Stimulated activated CD4-positive, alpha-beta T cell treated with anti-CD3 and anti-CD28 coated beads, TNF-alpha, amount 100 ng/mL, for 24 hours (primary cell): ENCODE measurements at places on chromosomes 3 and 15.

- DNase-seq: no peak
These were observed 9.3 kb downstream of the GALNT15 start for GRCh38 chr3:16183601-16184270.

DNA sequence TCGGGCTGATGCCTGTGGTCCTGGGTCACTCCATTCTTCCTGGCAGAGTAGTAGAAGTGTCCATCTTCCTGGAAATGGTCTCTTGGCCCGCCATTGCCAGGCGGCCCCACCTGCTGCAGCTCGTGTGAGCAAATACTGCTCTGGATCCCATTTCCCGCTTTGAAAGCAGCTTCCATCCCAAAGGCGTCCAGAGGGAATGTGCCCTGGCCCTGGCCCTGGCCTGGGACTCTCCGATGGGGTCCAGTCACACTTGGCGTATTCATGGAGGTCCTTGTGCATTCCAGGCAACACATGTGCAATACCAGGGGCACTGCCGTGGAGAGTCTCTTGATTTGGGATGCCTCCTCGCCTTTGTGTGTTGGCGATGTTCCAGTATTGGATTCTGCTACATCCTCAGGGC is 111.1 kb downstream of the SNRPN start:
- DNase-seq: no peak

GRCh38 chr3:48422272-48422671 is 7.6 kb downstream of the PLXNB1 start:
- no peak for DNase-seq

GRCh38 chr3:127822682-127823425 is 539 bp upstream of the MGLL start:
- no peak for DNase-seq

- DNase-seq: no peak
These were observed 11.3 kb upstream of the MANF start for GRCh38 chr3:51373658-51374421.

GRCh38 chr15:66592505-66593218 is 26.9 kb upstream of the LCTL start:
- no peak for DNase-seq

GRCh38 chr3:150303768-150304167 is 104.3 kb upstream of the TSC22D2 start:
- no peak for DNase-seq

DNA sequence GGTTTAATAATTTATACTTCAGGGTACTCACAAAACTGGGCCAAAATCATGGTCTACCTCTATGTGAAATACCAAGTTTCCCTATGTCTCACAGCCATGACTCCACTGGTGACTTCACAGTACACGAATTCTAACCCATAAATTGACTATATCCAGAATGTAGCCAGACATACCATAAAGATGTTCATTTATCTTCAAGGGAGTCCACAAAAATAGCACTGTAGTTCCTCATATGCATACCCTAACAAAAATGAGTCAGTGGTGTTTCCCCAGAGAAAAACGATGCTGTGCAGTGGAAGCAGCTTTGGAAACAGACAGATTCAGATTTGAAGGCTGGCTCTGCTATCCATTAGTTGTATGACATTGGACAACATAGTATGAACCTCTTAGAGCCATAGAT is 438.8 kb downstream of the FHIT start:
- DNase-seq: no peak

GRCh38 chr3:178109691-178110090 is 426.5 kb upstream of the KCNMB2 start:
- DNase-seq: no peak

DNA sequence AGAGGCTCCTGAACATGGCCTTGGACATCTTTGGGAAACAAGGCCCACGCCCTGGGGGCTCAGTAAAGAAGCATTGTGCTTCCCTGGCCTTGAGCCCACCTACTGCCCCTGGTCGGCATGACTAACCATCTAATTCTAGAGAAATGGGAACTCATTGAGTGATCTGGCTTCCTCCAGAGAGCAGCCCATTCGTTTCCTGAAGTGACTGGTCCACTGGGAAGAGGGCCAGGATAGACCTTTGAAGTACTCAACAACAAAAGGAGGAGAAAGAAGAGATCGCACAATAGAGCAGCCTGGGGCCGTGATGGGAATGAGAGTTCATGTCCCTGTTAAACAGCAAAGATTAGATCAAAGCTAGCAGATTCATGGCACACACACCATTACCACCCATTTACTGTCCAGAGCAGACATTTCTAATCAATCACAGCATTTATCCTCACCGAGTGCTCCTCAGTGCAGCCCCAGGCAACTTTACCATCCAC is 514.4 kb upstream of the PROK2 start:
- DNase-seq: no peak

GRCh38 chr3:7700977-7701376 is 800.6 kb upstream of the LMCD1 start:
- DNase-seq: no peak

DNA sequence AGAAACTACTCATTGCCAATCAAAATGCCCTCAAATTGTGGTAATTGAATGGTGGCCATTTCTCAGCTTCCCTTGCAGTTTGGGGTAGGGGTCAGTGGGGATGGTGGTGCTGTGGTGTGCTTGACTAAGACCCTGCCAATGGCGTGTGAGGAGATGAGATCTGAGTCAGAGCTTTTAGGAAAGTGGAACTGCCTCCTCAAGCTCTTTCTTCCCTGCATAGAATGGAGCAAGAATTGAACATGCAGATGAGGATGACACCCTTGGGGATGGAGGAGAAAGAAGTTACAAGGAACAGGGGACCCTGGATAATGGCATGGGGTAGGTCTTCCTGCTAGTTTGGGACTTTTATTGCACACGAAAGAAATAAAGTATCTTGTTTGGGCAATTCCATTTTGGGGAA is 188.0 kb downstream of the PEX5L start:
- no peak for DNase-seq

- DNase-seq: no peak
These were observed 160.4 kb upstream of the CFAP20DC start for GRCh38 chr3:59210260-59210659.

GRCh38 chr3:54634122-54634469 is 293.8 kb downstream of the LRTM1 start:
- DNase-seq: no peak

- no peak for DNase-seq
These were observed 627.2 kb downstream of the ZIC1 start for GRCh38 chr3:148036331-148036876.

- no peak for DNase-seq
These were observed 65.4 kb downstream of the IQCH start for GRCh38 chr15:67319961-67320360.

- DNase-seq: no peak
These were observed 356.0 kb upstream of the RBMS3 start for GRCh38 chr3:28924744-28925360.

DNA sequence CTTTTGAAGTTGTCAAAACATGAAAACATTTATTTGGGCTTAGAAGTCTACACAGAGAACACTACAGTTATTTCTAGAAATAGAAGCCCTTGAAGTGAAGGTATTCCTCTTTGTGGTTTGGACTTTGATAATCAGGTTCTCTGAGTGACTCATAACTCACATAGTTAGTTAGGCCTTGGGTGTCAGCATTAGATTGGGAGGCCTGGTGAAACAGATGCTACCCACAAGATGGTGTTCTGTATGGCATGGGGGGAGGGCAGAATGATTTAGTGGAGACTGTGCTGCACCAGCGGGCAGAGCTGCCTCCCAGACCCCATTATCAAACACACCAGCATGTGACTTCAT is 108.9 kb upstream of the ETV5 start:
- no peak for DNase-seq

GRCh38 chr15:99480016-99480810 is 85.6 kb upstream of the MEF2A start:
- no peak for DNase-seq

DNA sequence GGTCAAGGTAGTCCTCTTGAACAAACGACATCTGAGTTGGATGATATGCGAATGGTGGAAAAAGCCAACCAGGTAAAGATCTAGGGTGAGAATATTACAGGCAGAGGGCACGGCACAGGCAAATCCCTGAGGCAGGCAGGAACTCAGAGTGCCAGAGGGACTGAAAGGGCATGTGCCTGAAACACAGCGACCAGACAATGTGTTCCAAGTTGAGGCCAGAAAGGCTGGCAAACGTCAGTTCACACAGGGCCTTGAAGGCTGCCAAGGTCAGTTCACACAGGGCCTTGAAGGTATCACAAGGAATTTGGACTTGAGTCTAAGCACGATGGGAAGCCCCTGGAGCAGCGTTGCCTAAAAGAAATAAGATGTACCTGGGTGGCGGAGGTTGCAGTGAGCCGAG is 20.1 kb downstream of the HES1 start:
- no peak for DNase-seq

DNA sequence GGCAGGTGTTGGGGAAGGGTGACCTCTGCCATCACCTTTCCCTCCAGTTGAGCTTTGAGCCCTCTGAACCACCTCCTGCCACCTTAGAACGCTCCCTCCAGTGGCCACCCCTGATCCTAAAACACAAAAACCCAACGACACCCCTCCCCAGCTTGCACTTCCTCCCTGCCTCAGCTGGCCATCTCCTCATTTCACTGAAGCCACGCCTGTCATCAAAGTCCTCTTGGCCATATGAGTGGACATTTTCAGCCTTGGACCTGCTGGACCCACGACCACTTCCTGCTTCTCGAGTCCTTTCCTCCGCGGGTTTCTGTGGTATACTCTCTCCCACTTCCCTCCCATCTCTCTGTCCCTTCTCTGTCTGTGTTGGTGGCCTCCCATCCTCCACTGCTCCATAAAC is 48.5 kb upstream of the NR2C2 start:
- no peak for DNase-seq

DNA sequence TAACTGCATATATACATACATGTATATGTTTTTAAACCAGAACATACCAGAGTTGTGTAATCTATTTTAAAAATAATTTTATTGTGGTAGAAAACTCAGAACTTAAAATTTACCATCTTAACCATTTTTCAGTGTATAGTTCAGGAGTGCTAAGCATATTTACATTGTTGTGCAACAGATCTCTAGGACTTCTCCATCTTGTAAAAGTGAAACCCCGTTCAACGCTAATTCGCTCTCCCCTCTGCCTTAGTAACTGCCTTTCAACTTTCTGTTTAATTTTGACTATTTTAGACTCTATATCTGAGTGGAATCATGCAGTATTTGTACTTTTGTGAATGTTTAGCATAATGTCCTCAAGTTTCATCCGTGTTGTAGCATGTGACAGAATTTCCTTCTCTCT is 51.8 kb upstream of the SSR3 start:
- DNase-seq: no peak

DNA sequence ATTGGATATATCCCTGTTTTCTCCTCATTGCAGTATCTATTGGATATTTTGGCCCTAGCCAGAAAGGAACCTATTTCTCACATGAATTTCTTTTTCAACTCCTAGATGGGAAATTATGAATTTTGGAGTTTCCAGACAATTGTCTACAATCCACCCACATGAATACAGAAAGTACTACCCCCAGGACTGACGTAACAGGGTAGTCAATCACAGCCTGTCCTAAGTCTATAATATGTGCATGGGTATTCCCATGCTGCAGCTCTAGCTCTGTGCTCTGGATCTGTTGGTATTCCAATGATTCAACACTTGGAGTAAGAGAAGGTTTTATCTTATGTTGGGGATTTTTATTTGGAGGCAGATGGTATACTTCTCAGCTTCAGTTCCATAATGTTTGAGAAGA is 393.1 kb upstream of the ARRDC4 start:
- no peak for DNase-seq

GRCh38 chr15:68581725-68582124 is 2.9 kb downstream of the CORO2B start:
- DNase-seq: no peak

- no peak for DNase-seq
These were observed 22.5 kb upstream of the MUC20 start for GRCh38 chr3:195698325-195698646.

DNA sequence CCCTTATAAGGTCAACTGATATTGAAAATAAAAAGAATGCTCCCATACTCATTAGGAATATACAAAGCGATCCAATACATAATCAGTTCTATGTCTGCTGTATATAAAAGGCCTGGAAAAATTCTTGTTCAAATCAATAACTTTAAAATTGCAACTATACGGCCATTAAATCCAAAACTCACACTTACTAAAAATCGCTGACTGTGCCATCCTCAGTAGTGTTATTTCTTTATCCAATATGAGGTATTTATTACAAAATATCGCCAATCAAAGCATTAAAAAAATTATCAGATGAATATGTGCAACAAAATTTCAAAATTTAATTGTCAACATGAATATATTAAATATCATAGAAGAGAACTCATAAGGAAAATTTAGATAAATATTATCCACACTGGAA is 146.5 kb downstream of the PLD1 start:
- no peak for DNase-seq

DNA sequence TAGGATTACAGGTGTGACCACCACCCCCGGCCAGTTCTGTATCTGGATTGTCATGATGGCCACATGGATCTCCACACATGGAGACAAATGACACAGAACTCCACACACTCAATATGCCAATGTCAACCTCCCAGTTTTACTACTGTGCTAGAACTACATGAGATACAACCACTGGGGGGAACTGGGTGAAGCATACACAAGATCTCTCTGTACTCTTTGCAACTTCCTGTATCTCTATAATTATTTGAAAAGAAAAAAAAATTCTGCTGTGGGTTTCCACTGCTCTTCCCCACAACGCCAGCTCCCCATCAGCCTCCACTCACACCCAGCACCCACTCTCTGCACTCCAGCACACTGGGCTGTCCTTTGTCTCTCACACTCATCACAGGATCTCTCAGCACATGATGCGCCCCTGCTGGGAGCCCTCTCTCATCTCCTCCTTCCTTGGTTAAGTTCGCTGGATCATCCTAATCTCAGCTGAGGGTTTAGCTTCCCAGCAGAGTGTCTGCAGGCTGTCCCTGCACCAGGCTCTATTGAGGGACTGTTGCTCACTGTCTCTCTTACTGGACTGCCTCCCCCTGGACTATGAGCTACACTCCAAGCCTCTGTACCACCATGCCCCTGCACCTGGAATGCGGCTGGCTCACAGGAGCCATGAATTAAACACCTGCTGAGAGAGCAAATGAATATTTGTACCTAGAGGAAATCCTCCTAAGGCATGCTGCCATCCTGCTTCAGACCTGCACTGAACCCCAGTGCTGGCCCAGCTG is 10.7 kb upstream of the RAB43 start:
- no peak for DNase-seq

DNA sequence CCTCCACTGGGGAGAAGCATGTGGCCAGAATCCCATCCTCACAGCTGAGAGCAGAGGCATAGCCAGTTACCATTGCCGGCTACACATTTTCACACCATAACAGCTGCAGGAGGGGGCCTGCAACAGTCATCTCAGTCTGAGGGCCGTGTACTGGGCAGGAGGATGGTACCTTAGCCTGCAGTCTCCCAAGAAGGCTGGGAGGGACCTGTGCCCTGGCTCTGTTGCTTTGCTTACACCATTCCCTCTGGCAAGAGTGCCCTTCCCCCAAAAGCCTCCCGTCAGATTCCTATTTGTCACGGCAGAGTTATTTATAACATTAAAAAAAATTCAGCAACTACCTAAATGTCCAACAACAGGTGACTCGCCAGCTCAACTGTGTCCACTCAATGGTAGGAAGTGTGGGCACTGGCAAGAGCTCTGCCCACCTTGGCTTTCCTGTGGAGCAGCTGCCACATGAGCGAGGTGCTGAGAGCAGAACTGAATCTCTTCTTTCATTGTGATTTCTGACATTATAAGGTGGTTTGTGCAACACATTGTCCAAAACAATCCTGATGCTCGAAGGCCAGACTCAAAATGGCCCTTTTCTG is 4.4 kb downstream of the CAMKV start:
- DNase-seq: no peak
